NCI-H2171 (cell line): ENCODE measurements at places on chromosomes 16 and 17.

- peak; percentile 67 for DNase-seq
These were observed 13.5 kb downstream of the SPHK1 start for GRCh38 chr17:76397687-76398522.

DNA sequence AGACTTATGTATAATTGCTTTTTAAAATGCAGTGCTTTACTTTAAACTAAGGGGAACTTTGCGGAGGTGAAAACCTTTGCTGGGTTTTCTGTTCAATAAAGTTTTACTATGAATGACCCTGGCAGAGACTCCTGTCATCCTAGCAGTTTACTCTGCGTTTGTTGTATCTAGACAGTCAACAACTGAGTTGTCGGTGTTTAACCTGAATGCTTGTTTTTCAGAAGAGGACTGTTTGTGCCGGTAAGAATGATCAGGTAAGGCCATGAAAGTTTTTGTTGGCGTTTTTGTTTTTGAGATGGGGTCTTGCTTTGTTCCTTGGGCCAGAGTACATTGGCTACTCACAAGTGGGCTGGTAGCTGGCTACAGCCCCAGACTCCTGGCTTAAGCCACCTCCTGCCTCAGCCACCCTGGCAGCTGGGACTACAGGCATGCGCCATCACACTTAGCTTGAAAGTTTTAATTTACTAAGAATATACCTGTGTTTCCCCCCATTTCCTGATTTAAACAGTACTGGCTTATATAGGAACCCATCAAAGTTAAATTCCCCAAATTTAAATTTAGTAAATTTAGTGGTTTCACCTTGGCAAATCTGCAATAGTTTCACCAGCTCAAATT lies 11.9 kb downstream of the HERPUD1 start:
- DNase-seq: no peak

- no peak for DNase-seq
These were observed 622.3 kb downstream of the TMEM114 start for GRCh38 chr16:7967996-7968509.

- no peak for DNase-seq
These were observed 36.5 kb downstream of the IRF8 start for GRCh38 chr16:85935391-85935973.

- no peak for DNase-seq
These were observed 429.4 kb upstream of the MAF start for GRCh38 chr16:80029761-80030481.

DNA sequence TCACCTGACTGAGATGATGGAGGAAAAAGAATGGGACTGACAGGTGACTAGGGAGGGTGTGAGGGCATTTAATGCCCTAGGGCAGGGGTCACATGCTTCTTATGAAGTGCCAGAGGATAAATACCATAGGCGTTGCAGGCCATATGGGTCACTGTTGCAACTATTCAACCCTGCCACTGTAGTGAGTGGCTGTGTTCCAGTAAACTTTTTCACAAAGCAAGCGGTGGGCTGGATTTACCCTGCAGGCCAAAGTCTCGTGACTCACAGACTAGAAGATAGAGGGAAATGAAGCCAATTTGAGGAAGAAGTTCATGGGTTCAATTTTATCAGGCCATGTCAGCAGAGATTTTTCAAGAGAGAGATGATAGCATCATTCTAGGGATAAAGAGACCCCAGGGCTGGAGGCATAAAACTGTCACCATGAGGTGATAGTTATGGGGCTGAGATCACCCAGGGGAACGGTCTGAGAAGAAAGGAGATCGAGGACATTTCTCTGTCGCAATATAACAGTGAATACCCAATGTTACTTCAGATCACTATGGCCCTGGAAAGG lies 8.6 kb downstream of the ARHGAP17 start:
- DNase-seq: no peak

GRCh38 chr16:50833929-50834328 lies 92.0 kb downstream of the CYLD start:
- no peak for DNase-seq

- peak; percentile 21 for DNase-seq
These were observed at the start of gene TMEM98 for GRCh38 chr17:32927724-32928585. TMEM98 (plus strand) TSS chr17:32928153; CDS start chr17:32931529, 3,376 bp downstream.

DNA sequence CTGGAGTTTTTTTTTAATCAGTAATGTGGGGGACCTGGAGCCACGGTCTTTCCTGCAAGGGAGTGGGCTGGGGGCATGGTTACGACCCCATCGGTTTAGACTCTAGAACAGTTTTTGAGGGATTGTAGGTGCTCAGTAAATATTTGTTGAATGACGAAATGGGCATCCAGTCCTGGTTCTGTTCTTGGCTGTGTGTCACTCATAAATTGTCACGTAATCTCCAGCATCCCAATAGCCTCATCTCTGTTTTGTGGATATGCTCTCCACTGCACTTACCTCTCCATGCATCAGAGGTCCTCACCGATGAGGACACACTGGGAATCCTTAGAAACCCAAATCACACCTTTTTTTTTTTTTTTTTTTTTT lies 497 bp upstream of the SLC38A7 start:
- DNase-seq: no peak

DNA sequence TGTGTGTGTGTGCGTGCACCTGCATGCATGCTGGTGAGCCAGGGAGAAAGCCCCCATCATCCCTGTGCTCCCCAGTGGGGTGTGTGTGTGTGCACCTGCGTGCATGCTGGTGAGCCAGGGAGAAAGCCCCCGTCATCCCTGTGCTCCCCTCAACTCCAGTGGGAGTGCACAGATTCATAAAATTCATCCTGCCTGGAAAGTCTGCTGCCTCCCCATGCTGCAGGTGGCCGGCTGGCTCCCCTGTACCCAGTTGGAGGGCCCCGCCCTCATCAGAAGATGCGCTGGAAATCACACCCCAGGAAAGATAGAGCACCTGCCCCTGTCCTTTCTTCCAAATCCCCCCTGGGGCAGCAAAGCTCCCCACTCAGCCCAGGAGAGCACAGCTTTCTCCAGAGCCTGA lies 84.8 kb upstream of the DOC2B start:
- no peak for DNase-seq

GRCh38 chr16:15051387-15051951 lies 4.4 kb downstream of the NTAN1 start:
- no peak for DNase-seq

GRCh38 chr17:51850201-51850600 lies 308.3 kb downstream of the CA10 start:
- DNase-seq: no peak

GRCh38 chr17:50538549-50539410 lies 6.2 kb downstream of the EPN3 start:
- no peak for DNase-seq

- no peak for DNase-seq
These were observed 1.2 kb downstream of the KRTAP2-3 start for GRCh38 chr17:41058741-41059140.

DNA sequence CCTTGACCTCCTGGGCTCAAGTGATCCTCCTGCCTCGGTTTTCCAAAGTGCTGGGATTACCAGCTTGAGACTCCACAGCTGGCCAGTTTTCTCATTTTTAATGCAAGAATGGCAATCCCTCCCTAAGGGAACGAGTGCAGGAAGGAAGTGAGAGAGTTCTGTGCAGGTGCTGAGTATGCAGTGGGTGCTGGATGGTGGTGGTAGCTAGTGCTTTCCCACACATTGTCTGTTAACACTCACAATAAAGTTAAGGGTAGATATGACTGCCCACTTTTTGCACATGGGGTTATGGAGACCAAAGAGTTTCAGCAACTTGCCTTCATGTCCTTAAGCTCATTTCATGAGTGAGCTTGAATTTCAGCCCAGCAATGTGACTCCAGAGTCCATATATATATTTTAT lies 18.5 kb downstream of the RGS9 start:
- no peak for DNase-seq

GRCh38 chr16:69188716-69189115 lies 1.8 kb downstream of the SNTB2 start:
- no peak for DNase-seq

- no peak for DNase-seq
These were observed 166.8 kb downstream of the MAP2K6 start for GRCh38 chr17:69581061-69581961.

GRCh38 chr16:22282254-22282892 lies 14.8 kb upstream of the POLR3E start:
- no peak for DNase-seq

GRCh38 chr17:69870751-69871199 lies 204.2 kb upstream of the KCNJ16 start:
- no peak for DNase-seq

- no peak for DNase-seq
These were observed 91.8 kb downstream of the ASIC2 start for GRCh38 chr17:33201283-33201682.

DNA sequence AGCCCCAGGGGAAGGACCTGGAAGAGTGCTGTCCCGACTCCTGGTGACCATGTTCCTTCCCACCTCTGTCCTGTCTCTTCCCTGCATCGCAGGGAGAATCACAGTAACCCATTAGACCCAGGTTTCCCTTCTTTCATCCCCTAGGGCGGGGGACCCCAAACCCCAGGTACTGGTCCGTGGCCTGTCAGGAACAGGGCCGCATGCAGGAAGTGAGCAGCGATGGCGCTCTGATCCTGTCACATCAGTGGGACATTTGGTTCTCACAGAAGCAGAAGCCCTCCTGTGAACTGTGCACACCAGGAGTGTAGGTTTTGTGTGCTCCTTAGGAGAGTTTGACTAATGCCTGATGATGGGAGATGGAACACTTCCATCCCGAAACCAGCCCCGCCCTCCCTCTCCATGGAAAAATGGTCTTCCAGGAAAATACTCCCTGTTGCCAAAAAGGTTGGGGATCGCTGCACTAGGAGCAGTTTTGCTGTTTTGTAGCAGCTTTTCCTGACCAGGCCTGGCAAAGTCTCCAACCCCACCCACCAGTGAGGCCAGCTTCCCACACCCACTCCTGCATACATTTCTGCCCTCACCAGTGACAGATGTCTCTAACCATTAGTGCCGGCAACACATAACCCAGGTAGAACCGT lies 10.5 kb downstream of the MNT start:
- DNase-seq: no peak

- DNase-seq: no peak
These were observed 144.8 kb downstream of the GSG1L start for GRCh38 chr16:27918755-27919154.

DNA sequence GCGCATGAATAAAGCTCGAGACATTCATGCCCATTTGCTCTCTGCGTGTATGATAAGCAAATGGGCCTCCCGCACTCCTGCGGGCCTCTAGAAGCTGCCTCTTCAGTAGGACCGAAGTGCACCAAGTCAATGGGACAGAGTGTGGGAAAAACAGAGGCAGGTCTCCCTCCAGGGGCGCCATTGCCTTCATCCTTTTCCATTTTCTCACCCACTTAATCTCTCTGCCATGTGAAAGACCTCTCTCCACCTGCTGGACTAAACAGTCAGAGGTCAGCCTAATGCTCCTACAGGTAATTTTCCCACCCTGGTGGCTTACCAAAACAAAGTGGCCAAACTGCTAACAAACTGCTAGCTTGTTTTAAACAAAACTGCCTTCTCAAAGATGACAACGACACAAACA lies 210.9 kb downstream of the ZFHX3 start:
- no peak for DNase-seq

- no peak for DNase-seq
These were observed 65.5 kb upstream of the HSBP1 start for GRCh38 chr16:83742124-83742899.

DNA sequence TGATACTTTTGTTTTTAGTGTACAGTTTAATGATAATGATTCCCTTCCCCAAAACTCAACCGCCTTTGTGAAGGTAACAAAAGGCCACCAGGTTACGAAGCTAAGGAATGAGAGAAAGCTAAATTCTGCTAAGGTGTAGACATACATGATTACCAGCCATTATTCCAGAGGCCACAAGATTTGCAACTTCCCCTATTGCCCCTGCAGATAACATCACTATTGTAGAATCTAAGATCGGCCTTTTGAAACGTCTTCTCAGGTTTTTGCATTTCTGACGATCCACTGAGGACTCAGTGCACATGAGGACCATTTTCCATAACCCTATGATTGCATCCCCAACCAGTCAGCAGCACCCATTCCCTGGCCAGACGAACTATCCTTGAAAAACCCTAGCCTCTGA lies 33.9 kb upstream of the SNN start:
- no peak for DNase-seq

GRCh38 chr17:27247071-27247957 lies 46.6 kb upstream of the WSB1 start:
- DNase-seq: no peak
